Chondrocyte (in vitro differentiated cells): ENCODE measurements at places on chromosomes 13 and 19. TPM values are rescaled to one million over a fixed set of nuclear protein-coding genes. Genes with fewer than 3 reads are reported as not detected.

Gene SHANK1
- 0.27 to 0.65 TPM (median 0.41 TPM) in 3 replicates for total RNA-seq

Gene MIR17HG
- total RNA-seq, result 0.74 to 2.4 TPM (median 0.82 TPM) in 3 replicates

Gene AMH
- 10.2 to 18.8 TPM (median 10.8 TPM) in 3 replicates for total RNA-seq

Gene IL17D
- 6.0 to 12.3 TPM (median 12.1 TPM) in 3 replicates for total RNA-seq

Gene SULT2B1
- total RNA-seq, result 0.22 TPM in 1 of 3 replicates, not detected in the others

Gene PTPRH
- total RNA-seq, result 0.42 to 0.54 TPM in 2 of 3 replicates, not detected in the other

Gene MEIS3
- 79.5 to 83.4 TPM (median 82.2 TPM) in 3 replicates for total RNA-seq

Gene ZNF578
- not detected in 3 replicates for total RNA-seq

Gene CCL25
- total RNA-seq, result not detected in 3 replicates

Gene TMEM145
- total RNA-seq, result 0.32 to 0.36 TPM in 2 of 3 replicates, not detected in the other

Gene TMEM238
- total RNA-seq, result 0.59 to 1.0 TPM (median 0.85 TPM) in 3 replicates

Gene GRWD1
- total RNA-seq, result 20.7 to 31.8 TPM (median 23.6 TPM) in 3 replicates

Gene GPR12
- not detected in 3 replicates for total RNA-seq
